NT2/D1 (cell line): ENCODE measurements at places on chromosomes 16 and 17.

- no peak for DNase-seq
These were observed 47.9 kb downstream of the COPRS start for GRCh38 chr17:31811101-31811500.

- DNase-seq: no peak
These were observed 5.5 kb upstream of the EPX start for GRCh38 chr17:58187063-58187462.

- DNase-seq: no peak
These were observed 279.8 kb downstream of the UTP18 start for GRCh38 chr17:51540151-51540550.

GRCh38 chr17:43853546-43853945, 6.6 kb downstream of the CD300LG start:
- DNase-seq: no peak

DNA sequence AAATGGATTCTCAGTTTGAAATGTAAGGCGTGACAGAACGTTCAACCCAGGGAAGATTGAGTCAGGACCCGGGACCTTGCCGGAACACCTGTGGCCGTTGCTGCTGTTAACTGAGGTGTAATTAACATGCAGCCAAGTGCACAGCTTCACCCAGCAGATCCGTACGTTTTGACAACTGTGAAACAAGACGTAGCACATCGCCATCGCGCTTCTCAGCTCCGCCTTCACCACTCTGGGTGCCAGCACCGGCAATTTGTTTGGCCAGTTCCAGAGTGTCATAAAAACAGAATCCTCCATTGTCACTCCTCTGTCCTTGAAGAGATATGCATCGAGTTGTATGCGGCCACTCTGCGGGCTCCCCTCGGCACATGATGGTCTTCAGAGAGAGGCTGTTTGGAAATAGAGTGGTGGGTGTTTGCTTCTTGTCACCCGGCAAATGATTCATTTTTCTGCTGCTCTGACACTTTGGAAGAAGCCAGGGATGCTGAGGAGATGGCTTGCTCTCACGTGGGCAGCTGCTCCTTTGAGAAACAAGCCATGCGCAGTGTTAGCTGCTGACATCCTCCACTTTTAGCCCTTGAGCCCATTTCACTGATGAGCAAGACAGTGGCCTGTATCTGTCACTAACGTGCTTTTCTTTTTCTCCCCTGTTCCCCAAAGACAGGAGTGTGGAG, 22.6 kb downstream of the NAA60 start:
- DNase-seq: no peak

DNA sequence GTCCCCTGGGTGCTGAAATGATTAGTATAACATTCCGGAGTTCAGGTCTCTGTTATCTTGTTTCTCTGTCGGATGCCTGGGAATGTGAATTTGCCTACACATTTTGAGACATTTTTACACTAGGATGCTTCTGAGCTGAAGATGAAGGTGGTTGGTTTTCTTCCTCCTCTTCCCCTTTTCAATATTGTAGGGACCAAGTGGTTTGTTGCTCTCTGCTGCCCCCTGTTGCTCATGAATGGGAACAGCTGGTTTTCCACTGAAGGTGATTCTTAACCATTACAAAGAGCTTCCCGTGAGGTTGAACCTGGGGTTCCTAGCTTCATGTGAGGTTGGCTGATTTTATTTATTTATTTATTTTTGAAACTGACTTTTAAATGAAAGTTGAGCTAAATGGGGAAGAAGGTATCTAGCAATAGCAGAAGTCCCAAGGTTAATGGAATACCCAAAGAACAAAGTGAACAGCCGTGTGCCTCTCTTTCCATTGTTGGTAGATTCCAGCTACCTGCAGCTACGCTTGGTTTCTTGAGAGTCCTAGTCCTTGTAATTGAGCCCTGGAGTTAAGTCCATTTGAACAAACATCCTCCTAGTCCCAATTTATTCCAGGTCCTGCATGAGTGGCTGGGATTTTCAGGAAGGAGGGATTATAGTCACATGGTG, 983.9 kb upstream of the EEF2KMT start:
- peak; percentile 61 for DNase-seq

- no peak for DNase-seq
These were observed 27.3 kb upstream of the WFDC1 start for GRCh38 chr16:84267380-84267779.

DNA sequence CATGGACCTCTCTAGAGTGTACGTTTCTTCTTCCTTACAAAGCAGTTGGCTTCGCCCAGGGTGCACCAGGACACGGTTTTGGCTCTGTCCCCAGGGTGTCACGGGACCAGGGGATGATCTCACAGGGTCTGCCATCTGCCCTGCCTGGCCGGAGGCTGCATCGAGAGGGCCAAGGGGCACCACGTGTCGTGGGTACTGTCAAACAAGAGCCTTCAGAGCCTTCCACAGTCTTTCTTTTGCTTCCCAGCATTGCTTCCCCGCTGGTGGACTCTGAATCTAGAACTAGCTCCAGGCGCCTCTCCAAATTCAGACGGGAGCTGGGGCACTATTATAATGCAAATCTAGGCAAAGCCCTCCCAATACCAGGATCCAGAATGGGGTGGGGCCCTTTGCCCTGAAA, 47.9 kb downstream of the MAPT start:
- DNase-seq: peak; percentile 22

DNA sequence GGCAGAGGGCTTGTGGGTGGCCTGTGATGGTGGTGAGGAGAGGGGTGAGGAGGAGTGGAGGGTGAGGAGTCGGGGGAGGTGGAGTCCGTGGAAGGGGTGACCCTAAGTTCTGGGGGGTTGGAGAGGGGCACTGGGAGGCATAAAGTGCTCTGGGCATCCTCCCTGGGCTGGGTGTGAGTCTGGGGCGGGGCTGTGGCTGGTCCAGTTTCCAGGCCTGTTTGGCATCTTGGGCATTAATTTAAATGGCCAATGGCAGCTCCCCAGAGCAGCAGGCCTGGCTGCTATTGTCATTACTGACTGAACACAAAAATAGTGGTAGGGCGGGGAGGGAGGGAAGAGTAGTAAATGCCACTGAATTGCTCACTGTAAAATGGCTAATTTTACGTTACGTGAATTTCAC, 7.7 kb upstream of the ARHGAP23 start:
- DNase-seq: no peak

- DNase-seq: no peak
These were observed 10.4 kb downstream of the CCNF start for GRCh38 chr16:2439598-2439997.

DNA sequence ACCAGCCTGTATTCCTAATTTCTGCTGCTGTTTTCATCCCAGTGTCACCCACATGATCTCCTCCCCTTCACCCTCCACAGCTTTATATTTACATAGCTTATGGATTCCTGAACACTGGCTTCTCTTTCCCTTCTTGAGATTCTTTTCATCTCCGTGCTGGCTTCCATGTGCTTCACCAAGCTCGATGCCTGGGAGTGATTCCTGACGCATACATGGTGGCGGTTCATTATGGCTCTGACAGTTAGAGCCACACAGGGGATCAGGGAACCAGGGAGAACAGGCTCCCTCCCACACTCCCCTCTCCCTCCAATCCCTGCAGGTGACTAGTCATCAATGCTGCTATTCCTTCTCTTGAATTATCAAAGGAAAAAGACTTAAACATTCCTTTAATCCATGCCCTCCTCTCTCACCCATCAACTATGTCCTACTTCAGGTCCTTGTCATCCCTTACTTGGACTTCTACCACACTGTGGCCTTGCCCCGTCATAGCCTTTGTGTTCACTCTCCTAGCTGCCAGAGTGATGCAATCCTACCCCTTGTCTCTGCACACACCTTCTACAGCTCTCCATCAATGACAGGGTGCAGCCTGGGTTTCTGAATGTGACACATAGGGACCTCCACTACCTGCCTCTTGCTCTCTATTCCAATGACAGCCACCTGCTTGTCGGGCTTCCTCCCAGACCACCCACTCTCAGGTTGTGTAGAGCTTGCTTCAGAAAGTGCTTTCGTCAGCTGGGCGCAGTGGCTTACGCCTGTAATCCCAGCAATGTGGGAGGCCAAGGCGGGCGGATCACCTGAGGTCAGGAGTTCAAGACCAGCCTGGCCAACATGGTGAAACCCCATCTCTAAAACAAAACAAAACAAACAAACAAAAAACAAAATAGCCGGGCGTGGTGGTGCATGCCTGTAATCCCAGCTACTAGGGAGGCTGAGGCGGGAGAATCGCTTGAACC, 43.6 kb downstream of the MYH13 start:
- DNase-seq: no peak

GRCh38 chr16:85571563-85571812, 41.6 kb upstream of the GSE1 start:
- DNase-seq: no peak

DNA sequence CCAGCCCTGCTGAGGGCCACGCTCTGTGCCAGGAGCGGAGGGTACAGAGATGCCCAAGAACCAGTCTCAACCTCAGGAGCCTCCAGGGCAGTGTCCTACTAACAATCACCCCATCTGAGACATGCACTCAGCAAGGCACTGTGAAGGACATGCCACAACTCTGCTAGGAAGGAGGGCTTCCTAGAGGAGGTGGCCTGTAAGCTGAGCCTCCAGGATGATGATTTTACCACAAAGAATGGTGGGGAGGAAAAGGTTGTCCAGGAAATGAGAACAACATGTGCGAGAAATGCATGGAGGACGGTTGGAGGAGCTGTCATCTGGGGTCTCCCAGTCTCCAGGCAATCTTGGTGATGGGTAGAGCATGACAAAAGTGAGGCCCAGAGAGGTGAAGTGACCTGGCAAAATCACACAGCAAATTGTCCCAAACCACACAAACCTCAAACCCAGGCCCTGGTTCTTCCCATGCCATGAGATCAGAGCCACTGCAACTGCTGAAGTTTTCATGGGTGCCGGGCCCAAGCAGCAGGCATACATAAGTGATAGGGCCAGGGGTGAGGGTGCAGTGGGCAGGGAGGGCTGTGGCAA, 30.5 kb downstream of the CNGB1 start:
- DNase-seq: no peak

DNA sequence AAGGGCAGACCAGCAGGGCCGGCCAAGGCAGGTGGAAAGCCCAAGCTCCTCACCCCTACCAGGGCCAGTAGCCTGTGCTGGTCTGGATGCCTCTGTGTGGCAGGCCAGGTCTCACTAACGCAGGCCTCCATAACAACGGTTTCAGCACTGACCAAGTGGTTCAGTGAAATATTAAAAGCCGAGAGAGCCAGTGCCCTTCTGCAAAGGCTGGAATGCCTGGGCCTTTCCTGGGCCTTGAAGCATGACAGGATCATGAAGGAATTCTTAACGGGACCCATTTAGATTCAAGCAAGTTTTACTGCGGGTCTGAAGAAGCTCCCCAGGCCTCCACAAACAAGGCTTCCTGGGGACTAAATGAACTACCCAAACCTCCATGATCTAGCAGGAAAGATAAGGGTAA, 16.3 kb downstream of the ADAD2 start:
- no peak for DNase-seq

DNA sequence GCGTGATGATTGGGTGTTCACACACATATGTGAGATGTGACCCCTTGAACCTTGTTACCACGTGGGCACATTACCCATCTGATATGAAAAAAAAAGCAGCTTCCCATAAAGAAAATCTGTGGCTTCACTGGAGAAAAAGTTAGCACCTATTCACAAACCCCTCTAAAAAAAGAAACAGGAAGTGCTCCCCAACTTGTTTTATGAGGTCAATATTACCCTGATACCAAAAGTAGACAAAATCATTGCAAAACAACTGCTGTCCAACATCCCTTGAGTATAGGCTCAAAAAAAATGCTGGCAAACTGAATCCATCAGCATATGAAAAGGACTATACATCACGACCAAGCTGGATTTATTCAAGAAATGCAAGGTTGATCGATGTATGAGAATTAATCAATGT, 99.7 kb upstream of the RBL2 start:
- DNase-seq: no peak

- no peak for DNase-seq
These were observed 248.7 kb upstream of the KIF2B start for GRCh38 chr17:53574038-53574437.

GRCh38 chr17:34566201-34566600, 13.2 kb upstream of the TMEM132E start:
- no peak for DNase-seq
